NCI-H2081 (cell line): ENCODE measurements at places on chromosomes 7 and 10.
A peak's percentile ranks its signal among the peaks of the same experiment; 100 is the strongest.

- peak; percentile 3 for DNase-seq
These were observed 423.2 kb downstream of the IPMK start for GRCh38 chr10:57844387-57844998.

DNA sequence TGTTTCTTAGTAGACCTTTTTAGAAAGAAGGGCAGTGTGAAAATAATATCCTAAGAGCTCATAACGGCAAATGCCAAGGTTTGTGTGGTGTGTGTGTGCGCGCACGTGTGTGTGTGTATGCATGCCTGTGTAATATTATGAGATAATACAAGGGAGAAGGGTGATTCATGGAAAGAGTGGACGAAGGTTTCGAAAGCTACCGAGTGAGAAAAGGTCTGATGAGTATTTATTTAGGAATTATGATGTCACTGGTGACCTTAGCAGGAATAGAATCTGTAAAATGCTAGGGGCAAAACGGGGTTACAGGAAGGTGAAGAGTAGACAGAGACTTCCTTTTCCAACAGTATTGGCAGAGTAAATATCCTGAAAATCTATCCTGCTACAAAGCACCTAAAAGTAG is 107.3 kb downstream of the AHR start:
- no peak for DNase-seq

DNA sequence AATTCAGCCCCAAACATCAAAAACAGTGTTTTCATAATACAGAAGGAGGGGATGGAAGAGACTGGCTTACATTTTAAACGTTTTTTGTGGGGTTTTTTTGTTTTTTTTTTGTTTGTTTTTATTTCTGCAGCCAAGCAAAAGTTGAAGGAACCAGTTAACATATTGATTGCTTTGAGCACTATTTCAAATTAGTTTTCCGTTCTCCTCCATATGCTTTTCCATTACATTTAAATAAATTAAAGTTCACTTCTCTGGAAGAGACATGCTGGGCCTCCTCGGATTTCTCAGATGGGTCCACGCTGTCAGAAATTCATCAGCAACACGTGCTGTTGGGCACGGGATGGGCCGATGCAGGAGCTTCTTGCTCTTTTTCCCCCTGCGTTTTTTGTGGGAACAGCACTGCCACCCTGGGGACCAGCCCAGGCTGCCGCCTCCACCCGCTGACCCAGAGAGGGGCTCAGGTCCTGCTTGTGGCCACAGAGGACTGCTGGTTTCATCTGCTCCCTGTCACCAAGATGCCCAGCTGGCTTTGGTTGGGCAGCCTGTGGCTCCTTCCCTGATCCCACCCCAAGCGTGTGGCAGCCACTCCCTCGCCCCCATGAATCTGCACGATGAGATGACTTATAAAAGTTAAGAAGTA is 67.7 kb upstream of the CHST15 start:
- no peak for DNase-seq

DNA sequence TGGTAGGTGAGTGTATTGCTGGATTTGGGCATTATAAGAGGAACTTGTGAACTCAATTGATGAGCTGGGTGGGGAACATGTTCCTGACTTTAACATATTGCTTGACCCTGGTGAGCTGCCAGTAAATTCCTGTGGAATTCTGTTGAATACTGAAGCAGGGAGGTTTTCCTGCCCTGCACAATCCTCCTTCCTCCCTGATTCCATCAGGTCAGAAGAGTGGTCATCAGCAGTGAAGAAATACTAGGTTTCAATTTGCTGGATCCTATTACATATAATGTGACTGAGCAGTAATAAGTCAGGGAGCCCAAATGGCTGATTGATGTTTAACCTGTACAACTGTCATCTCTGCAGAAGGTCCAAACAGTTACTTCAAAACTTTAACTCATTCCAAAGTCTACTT is 581.2 kb downstream of the SUGCT start:
- DNase-seq: no peak

GRCh38 chr7:15043931-15044330 is 141.4 kb upstream of the DGKB start:
- no peak for DNase-seq

DNA sequence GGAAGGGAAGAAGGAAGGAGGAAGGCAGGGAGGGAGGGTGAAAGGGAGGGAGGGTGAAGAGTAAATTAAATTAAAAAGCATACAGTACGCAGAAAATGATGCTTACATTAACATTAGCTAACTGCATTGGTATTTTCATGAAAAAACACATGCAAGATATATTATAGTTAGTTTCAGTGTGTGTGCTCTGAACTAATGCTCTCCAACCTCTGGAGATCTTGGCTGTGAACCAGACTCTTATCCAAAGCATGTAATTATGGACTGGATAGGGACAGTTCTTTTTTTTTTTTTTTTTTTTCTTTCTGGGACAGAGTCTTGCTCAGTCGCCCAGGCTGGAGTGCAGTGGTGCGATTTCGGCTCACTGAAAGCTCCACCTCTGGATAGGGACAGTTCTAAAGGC is 357.0 kb downstream of the FRMD4A start:
- DNase-seq: no peak

GRCh38 chr10:3193751-3194150 is 21.2 kb upstream of the PITRM1 start:
- DNase-seq: no peak

- no peak for DNase-seq
These were observed 1.2 kb upstream of the SLC13A4 start for GRCh38 chr7:135729230-135729629.

DNA sequence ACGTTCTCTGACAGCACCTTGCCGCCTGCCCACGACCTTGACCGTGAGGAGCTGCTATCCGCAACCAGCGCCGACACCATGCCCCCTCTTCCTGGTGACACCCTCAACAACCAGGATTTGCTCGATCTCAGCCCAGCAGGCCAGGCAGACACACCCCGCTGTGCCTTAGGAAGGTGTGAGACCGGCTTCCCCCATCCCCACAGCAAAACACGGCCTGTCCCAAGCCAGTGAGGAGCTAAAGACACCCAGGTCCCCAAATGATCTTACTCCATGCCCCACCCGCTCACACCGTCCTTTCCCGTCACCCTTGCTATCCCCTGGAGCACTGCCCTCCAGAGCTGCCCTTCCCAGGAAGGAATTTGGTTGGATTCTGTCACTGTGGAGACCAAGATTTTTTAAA is 21.3 kb upstream of the TTYH3 start:
- no peak for DNase-seq

DNA sequence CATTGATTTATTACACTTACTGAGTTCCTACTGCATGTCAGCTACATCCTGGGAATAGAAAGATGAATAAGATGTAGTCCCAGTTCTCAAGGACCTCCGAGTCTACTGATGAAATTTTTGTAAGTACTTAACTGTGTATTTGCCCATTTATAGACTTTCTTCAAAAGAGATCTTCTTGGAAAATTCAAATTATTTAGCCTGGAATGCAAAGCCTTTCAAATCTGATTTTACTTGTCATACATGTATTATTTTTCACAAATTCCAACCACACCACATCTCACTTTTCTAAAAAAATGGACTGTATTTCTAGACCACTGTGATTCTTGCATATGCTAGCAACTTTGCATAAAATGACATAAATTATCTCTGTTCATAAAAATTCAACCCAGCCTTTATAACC is 581.3 kb downstream of the ATRNL1 start:
- no peak for DNase-seq

- no peak for DNase-seq
These were observed 49.7 kb upstream of the ANTXRL start for GRCh38 chr10:46236941-46237681.

- no peak for DNase-seq
These were observed 192.4 kb downstream of the PTN start for GRCh38 chr7:137151041-137151689.

GRCh38 chr7:129782818-129783583 is 169.8 kb downstream of the UBE2H start:
- no peak for DNase-seq
